ENCODE measurements at places on chromosomes 16 and 17.

GRCh38 chr17:47649153-47649971, at the start of gene KPNB1:
KPNB1 (plus strand) TSS chr17:47649919; CDS start chr17:47650245, 326 bp downstream.
- DNase-seq = peak; percentile 91

DNA sequence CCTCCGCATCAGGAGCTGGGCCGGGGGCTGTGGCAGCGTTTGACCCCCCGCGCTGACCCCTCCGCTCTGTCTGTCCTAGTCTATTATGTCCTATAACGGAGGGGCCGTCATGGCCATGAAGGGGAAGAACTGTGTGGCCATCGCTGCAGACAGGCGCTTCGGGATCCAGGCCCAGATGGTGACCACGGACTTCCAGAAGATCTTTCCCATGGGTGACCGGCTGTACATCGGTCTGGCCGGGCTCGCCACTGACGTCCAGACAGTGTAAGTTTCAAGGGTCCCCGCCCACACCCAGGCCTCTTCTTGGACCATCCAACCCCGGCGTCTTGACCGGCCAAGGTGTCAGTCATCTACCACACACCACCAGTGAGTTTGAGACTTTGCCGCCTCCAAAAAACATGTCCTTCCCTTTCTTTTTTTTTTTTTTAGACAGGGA, 548 bp downstream of the PSMB3 start:
- DNase-seq = no peak

DNA sequence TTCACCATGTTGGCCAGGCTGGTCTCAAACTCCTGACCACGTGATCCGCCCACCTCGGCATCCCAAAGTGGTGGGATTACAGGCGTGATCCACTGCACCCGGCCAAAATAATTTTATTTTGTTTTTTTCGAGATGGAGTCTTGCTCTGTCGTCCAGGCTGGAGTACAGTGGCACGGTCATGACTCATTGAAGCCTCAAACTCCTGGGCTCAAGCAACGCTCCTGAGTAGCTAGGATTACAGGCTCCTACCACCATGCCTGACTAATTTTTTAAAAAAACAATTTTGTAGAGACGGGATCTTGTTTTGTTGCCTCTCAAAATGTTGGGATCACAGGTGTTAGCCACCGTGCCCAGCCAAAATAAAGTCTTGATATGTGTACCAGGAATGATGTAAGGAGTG, 2.4 kb upstream of the TTLL6 start:
- no peak for DNase-seq

- DNase-seq = no peak
Measured at GRCh38 chr17:41932816-41933389, 2.5 kb downstream of the ODAD4 start.

Measured in NCI-H187 treated with DMSO at 0.1 percent for 48 hours (cell line).